ENCODE measurements at places on chromosomes 3 and 15. TPM values are rescaled to one million over a fixed set of nuclear protein-coding genes. Genes with fewer than 3 reads are reported as not detected.
A peak's percentile ranks its signal among the peaks of the same experiment; 100 is the strongest.

GRCh38 chr3:32447865-32448400 is 54.7 kb downstream of the CMTM6 start:
- H3K36me3 ChIP-seq: peaks cover 61% of the 10 kb centered on the region
- no peak for DNase-seq
- H3K4me1 ChIP-seq: peaks cover 42% of the 10 kb centered on the region
- H3K4me3 ChIP-seq: no peak overlapping the region

- no peak overlapping the region for H3K4me3 ChIP-seq
- no peaks in the 10 kb centered on the region for H3K36me3 ChIP-seq
- peaks cover 2% of the 10 kb centered on the region for H3K27me3 ChIP-seq
- no peaks in the 10 kb centered on the region for H3K4me1 ChIP-seq
- H3K27ac ChIP-seq: no peak overlapping the region
Observed at GRCh38 chr3:112718516-112718915, 77.6 kb upstream of the CCDC80 start.

DNA sequence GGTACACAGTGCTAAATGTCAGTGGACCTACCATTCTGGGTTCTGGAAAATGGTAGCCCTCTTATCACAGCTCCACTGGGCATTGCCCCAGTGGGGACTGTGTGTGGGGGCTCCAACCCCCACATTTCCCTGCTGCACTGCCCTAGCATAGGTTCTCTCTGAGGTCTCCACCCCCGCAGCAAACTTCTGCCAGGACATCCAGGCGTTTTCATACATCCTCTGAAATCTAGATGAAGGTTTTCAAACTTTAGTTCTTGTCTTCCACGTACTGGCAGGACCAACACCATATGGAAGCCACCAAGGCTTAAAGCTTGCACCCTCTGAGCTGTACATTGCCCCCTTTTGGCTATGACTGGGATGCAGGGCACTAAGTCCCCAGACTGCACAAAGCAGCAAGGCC is 788.2 kb upstream of the ALCAM start:
- no peak for DNase-seq
- no peaks in the 10 kb centered on the region for H3K36me3 ChIP-seq
- no peaks in the 10 kb centered on the region for H3K27me3 ChIP-seq
- no peaks in the 10 kb centered on the region for H3K4me1 ChIP-seq
- H3K27ac ChIP-seq: no peak overlapping the region

GRCh38 chr3:149604125-149604875 is 53.5 kb downstream of the WWTR1 start:
- H3K27ac ChIP-seq: no peak overlapping the region
- H3K36me3 ChIP-seq: no peaks in the 10 kb centered on the region
- no peak for DNase-seq
- peaks cover 4% of the 10 kb centered on the region for H3K27me3 ChIP-seq
- no peaks in the 10 kb centered on the region for H3K4me1 ChIP-seq

- H3K27me3 ChIP-seq: no peaks in the 10 kb centered on the region
- H3K27ac ChIP-seq: no peak overlapping the region
- no peak for DNase-seq
- H3K4me1 ChIP-seq: peaks cover 13% of the 10 kb centered on the region
- no peak overlapping the region for H3K4me3 ChIP-seq
Observed at GRCh38 chr3:61518590-61518989, 42.8 kb upstream of the PTPRG start.

DNA sequence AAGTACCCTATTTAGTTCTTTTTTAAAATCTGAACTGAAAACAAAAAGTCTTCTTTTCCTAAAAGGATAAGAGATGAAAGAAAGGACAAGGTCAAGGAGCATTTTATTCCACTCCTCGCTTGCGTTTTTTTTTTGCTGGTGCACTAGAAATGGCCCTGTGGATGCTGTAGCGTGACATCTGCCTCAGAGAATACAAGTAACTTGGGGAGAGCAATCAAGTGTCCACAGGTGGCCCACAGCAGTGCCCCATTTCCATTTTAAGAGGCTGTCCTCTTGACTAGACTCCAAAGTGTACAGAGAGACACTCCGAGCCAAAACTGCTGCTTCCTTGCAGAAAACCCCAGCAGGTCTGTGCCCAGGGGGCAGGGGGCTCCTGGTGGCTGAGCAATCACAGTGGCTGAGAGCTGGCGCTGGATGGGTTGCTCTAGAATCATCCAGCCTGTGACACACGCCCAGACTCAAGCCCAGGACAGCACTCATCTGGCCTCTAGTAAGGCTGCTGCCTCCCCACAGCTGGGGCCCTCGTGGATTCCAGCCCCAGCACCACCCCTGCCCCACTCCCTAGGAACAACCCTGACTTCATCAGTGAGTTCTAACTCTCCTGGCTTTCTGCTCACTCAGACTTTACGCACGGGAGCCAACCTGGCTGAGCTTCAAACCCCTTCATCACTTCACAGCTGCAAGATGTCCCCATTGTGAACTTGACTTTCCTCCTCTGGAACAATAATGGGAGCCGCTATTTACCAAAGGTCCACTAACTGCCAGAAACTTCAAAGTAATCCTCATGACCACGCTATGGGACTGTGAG is 71.1 kb upstream of the SPATA12 start:
- H3K4me1 ChIP-seq: peaks cover 25% of the 10 kb centered on the region
- peaks cover 14% of the 10 kb centered on the region for H3K27me3 ChIP-seq
- no peak overlapping the region for H3K4me3 ChIP-seq
- H3K36me3 ChIP-seq: no peaks in the 10 kb centered on the region
- no peak overlapping the region for H3K27ac ChIP-seq
- no peak for DNase-seq

GRCh38 chr3:42057561-42058211 is 33.5 kb upstream of the TRAK1 start:
- no peak overlapping the region for H3K27ac ChIP-seq
- DNase-seq: no peak
- no peaks in the 10 kb centered on the region for H3K27me3 ChIP-seq
- H3K4me3 ChIP-seq: no peak overlapping the region
- H3K4me1 ChIP-seq: no peaks in the 10 kb centered on the region
- H3K36me3 ChIP-seq: no peaks in the 10 kb centered on the region

- H3K4me3 ChIP-seq: peak overlapping the region; percentile 64
- DNase-seq: peak; percentile 62
- peak overlapping the region; percentile 86 for H3K27ac ChIP-seq
- H3K4me1 ChIP-seq: peaks cover 51% of the 10 kb centered on the region
- H3K27me3 ChIP-seq: no peaks in the 10 kb centered on the region
Observed at GRCh38 chr15:40906991-40907802, 12.9 kb downstream of the VPS18 start.

DNA sequence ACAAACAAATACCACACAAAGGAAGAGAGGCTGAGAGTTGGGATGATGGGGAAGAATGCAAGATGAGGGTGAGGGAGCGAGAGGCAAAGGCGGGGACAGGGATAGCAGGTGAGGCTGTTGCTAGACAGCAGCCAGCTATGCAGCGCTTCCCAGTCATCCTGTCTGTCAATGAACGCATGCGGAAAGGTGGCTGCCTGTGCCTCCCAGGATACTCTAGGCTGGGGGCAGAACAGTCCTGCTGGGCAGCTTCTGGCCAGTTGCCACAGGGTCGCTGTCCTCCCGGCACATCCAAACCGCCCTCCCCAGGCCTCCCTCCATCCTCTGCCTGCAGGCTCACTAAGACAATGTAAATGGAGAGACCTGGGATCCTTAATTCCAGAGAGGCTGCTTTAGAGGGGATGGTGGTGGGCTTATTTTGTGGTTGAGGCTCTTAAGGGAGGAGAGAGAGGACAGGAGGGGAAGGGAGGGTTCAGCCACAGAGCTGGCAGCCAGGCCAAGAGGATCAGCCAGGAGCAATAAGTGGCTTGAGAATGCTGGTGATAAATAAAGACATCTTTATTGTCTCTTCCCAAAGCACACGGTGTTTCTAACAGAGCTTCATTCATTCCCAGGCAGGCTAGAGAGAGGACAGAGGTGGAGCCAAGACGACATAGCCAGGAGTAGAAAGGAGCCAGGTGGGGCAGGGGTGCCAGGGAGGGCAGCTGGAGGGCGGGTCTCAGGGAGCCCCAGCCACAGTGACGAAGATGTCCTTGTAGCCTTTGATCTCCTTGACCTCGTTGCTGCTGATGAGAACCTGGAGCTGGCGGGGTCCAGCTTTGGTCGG is 9.2 kb upstream of the TGM5 start:
- H3K4me3 ChIP-seq: no peak overlapping the region
- no peak for DNase-seq
- H3K4me1 ChIP-seq: peaks cover 4% of the 10 kb centered on the region
- no peak overlapping the region for H3K27ac ChIP-seq
- H3K27me3 ChIP-seq: peaks cover 8% of the 10 kb centered on the region
- H3K36me3 ChIP-seq: no peaks in the 10 kb centered on the region

DNA sequence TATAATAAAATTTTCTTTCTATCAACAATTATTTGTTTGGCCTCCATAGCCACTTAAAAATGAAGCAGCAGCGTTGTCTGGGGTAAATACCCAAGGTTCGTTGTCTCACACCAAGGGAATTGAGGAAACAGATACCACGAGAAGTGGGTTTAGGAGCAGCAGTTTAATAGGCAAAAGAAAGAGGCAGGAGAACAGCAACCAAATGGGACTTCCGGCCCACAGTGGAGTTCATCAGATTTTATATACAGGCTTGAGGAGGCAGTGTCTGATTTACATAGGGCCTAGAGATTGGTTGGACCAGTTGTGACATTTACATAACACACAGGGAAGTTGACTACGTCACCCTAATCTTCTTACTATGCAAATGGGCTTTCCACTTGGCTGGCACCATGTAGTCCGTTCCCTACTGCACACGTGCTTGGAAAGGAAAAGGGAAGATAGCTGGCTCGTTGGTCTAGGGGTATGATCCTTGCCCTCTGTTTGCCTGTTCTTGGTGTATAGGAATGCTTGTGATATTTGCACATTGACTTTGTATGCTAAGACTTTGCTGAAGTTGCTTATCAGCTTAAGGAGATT is 61.5 kb upstream of the SETMAR start:
- H3K4me1 ChIP-seq: no peaks in the 10 kb centered on the region
- no peak overlapping the region for H3K4me3 ChIP-seq
- H3K36me3 ChIP-seq: no peaks in the 10 kb centered on the region
- H3K27ac ChIP-seq: no peak overlapping the region
- no peak for DNase-seq
- no peaks in the 10 kb centered on the region for H3K27me3 ChIP-seq

DNA sequence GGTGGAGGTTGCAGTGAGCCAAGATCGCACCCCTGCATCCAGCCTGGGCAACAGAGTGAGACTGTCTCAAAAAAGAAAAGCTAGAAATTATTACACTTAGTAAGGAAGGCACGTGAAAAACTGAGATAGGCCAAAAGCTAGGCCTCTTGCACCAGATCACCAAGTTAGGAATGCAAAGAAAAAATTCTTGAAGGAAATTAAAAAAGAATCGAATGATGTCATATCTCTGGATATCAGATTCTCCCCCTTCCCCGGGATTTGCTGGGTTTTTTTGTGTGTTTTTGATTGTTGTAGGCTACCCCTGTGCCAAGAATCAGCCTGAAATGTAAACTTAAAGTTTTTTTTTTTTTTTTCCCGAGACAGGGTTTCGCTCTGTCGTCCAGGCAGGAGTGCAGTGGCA is 17.4 kb downstream of the PTPN23 start:
- H3K36me3 ChIP-seq: peaks cover 2% of the 10 kb centered on the region
- no peaks in the 10 kb centered on the region for H3K27me3 ChIP-seq
- H3K4me1 ChIP-seq: peaks cover 19% of the 10 kb centered on the region
- H3K27ac ChIP-seq: no peak overlapping the region

DNA sequence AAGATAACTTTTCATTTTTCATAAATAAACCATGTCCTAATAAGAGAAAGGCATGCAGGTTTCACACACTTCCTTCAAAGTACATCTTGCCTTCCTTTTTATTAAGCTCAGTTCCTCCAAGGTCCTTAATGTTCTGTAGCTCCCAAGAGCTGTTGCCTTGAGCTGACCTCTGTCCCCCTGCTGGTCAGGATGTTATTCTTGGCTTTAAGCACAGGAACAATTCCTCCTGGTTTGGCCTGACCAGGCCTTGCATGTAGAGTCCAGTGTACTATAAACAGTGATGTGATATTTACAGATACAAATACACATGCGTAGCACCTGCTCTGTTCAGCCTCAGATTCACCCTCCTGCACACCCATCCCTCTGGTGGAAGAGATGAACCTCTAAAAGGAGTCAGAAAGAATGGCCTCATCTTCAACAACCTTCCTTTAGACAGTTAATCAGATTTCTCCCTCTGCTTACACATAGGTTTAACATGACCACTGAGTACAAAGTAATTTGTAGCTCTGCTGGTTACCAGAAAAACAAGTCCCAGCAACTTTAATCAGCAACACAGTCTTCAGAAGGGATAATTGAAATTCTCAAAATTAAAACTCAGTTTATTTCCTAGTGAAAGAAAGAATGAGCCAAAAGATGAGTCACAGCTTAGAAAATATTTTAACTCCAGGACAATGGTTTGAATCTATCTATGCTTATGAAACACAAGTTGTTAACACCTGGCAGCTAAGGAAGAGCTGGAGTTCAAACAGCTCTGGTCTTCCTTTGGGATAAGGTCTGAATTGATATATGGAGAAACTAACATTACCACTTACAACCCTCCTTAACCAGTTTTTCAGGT is 46.5 kb downstream of the PTPN9 start:
- no peaks in the 10 kb centered on the region for H3K36me3 ChIP-seq
- no peaks in the 10 kb centered on the region for H3K27me3 ChIP-seq
- DNase-seq: no peak
- H3K4me3 ChIP-seq: no peak overlapping the region
- peaks cover 12% of the 10 kb centered on the region for H3K4me1 ChIP-seq

DNA sequence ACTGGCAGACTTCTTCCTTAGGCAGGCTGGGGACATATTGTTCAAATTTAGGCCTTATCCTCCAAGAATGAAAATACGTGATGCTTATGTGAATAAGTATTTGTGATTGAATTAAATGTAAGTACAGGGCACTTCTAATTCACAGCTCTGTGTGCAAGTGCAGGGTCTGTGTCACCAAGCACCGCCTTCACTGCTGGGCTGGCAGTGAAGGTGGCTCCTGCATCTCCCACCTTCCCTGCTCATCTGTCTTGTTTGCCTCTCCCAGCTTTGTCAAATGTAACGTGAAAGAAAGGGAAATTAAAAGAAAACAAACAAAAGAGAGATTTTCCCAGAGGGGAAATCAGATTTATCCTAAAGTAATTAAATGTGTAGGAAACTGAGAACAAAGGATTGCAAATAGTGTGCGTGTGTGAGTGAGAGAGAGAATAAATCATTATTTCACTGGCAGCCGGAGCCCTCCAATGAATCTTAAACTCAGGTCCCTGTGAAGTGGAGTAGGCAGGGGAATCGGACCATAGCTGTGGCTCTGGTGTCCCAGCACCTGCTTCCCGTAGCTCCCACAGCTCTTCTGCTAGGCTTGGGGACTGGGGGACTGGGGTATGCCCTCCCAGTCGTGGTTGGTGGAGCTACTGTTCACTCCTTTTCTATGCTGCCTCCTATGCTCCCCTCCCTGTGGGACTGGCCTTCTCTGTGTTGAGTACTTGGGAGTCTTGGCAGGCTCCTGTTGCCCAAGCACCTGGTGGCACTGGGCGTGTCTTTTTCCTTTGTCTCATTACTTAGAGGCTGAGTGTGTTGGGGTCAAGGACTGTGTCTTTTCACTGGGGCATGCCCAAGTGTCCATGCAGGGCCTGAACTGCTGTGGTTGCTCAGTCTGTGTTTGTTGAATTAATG is 222.2 kb downstream of the EPHB1 start:
- no peaks in the 10 kb centered on the region for H3K36me3 ChIP-seq
- H3K4me1 ChIP-seq: no peaks in the 10 kb centered on the region
- H3K27me3 ChIP-seq: no peaks in the 10 kb centered on the region
- no peak overlapping the region for H3K27ac ChIP-seq
- DNase-seq: no peak
- no peak overlapping the region for H3K4me3 ChIP-seq

- no peaks in the 10 kb centered on the region for H3K36me3 ChIP-seq
- H3K4me1 ChIP-seq: no peaks in the 10 kb centered on the region
- no peak overlapping the region for H3K27ac ChIP-seq
Observed at GRCh38 chr3:73380735-73381532, 243.8 kb downstream of the PDZRN3 start.

RBMS3 gene
- 0.27 TPM for total RNA-seq

PP2D1 gene
- total RNA-seq: not detected

LMAN1L gene
- 0.92 TPM for total RNA-seq

HDAC11 gene
- 1.6 TPM for total RNA-seq

RTP1 gene
- total RNA-seq: not detected

TGM4 gene
- not detected for total RNA-seq

MKRN3 gene
- 3.4 TPM for total RNA-seq

FSIP1 gene
- 0.48 TPM for total RNA-seq

COL8A1 gene
- 0.07 TPM for total RNA-seq

Data from activated CD4-positive, alpha-beta T cell treated with anti-CD3 and anti-CD28 coated beads, Interleukin-2, amount 10 ng/mL, durations not matched to agents 7 days and 5 days (primary cell).